ENCODE measurements at places on chromosomes 12 and 14.

DNA sequence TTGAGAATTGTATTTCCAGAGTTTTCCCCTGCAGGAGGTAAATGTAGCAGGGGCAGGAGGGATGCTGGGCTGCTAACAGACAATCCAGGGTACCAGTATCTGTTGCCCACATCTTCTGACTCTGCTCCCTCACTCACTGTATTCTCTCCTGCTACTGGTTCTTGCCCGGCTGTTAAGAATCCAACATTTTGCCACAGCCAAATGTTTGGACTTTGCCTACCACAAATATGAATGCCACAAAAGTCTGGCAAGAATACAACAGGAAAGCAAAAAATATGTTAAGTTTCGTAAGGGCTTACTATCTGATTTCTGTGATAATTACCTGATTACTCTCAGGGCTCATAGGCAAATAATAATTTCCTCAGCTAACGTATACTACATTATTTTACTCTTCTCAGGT, 160.0 kb downstream of the BCAT1 start:
- DNase-seq: no peak

DNA sequence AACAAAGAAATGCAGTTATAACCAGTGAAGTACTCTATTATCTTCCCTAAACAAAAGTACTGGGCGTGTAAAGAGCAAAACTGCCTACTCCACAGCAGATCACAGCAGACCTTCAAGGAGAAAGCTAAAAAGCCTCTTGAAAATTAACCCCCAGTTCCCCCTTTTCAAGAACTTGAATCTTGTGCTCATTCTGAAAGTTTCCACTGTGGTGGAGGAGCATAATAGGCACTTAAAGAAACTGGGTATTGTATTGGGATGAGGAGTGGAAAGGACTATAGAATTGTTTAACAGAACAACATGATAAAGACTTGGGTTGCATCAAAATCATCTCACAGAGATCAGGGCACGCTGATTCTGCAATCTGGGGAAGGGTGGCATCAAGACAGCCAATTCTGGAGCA, 51.1 kb downstream of the SLC25A47 start:
- DNase-seq: no peak

GRCh38 chr12:60849723-60850122, 1253.9 kb downstream of the SLC16A7 start:
- no peak for DNase-seq

DNA sequence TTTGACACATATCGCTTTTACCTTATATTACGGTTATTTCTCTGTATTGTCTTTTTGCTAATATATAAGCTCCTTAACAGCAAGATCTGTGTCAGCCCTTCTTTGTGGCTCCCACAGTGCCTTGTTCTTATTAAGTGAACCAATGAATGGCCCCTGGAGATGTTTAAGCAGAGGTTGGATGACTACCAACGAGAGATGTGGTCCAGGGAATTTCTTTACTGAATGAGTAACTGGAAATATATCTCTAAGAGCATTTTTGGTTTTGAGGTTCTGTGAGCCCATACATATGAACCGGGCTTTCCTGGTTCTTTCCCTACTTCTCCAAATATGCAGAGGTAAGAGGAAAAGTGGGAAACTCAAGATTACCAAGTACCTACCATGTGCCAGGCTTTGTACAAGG, 23.5 kb downstream of the CALCOCO1 start:
- DNase-seq: no peak

- no peak for DNase-seq
These were observed 21.9 kb downstream of the YBX3 start for GRCh38 chr12:10701131-10701681.

DNA sequence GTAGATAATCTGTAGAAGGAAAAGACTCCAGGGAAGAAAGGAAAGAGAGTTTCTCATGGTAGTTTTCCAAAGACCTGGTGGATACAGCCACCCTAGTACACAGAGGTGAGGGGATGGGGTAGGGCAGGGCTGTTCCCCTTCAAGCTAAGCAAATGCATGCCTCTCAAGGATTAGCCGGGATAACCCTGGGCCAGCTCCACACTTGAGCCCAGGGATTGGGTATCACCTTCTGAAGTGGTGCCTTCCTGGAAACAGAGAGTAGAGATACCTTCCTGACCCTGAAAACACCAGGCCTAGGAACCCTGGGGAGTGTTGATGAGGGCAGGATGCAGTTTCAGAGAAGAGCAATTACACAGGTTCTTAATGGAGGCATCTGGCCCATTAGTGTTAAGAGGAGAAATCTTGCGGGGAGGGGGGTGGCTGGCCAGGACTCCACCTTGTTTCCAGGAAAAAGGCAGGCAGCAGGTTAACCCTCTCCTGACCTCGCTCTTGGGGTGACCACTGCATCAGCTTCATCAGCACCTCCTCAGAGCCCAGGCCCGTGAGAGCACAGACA, 106.9 kb upstream of the TMEM233 start:
- DNase-seq: no peak

DNA sequence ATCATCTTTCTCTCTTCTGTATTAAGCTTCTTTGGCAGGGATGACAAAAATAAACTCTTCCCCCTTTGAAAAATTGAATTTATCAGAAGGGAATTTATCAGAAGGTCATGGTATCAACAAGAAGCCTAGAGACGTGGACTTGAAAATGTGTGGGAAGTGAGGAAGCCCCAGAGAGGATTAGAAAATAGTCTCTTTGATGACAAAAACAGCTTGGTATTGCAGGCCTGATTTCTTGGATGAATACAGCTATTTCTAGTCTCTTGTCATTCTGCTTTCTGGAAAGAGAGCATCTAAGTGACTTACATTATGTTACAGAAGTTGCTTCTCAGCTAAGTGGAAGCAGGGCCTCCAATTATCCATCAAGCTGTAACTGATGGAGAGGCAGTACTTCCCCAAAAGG, 111.1 kb downstream of the KITLG start:
- no peak for DNase-seq

DNA sequence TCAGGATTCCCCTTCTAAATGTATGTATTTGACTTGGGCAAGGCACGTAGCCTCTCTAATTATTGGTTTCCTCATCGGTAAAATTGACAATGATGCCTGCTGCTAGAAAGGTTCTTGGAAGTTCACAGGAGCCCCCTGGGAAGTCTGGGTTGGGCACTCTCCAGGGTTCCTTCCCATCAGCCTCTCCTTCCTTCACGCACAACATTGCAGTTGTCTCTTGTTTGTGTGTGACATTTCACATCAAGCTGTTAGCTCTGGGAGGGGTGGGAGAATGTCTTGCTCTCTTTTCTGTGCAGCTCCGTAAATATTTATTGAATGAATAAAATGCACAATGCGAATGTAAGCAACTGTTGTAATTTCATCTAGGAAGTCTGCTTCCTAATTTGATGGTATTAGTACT, 153.2 kb upstream of the PRICKLE1 start:
- DNase-seq: no peak

- DNase-seq: peak; percentile 79
These were observed 166.1 kb upstream of the CCND2 start for GRCh38 chr12:4107436-4107878.

DNA sequence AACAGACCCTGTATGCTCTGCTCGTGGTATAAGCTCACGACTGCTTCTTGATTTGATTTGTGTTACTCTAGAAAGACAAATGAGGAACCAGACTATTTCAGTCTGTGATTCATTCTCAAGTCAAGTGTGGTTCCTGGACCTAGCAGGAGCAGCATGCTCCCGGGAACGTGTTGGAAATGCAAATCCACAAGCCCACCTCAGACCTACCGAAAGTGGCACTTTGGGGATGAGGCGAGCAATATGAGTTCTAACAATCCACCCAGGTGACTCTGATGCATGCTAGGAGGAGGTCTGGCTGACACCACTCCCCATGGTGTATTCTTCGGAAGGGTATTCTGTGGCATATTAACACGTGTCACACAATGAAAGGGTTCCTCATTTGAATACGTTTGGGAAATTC, 59.5 kb upstream of the TMX1 start:
- DNase-seq: peak; percentile 30

GRCh38 chr14:37597538-37597913, 2.1 kb downstream of the TTC6 start:
- no peak for DNase-seq

GRCh38 chr12:97275728-97276590, 186.6 kb upstream of the RMST start:
- no peak for DNase-seq

DNA sequence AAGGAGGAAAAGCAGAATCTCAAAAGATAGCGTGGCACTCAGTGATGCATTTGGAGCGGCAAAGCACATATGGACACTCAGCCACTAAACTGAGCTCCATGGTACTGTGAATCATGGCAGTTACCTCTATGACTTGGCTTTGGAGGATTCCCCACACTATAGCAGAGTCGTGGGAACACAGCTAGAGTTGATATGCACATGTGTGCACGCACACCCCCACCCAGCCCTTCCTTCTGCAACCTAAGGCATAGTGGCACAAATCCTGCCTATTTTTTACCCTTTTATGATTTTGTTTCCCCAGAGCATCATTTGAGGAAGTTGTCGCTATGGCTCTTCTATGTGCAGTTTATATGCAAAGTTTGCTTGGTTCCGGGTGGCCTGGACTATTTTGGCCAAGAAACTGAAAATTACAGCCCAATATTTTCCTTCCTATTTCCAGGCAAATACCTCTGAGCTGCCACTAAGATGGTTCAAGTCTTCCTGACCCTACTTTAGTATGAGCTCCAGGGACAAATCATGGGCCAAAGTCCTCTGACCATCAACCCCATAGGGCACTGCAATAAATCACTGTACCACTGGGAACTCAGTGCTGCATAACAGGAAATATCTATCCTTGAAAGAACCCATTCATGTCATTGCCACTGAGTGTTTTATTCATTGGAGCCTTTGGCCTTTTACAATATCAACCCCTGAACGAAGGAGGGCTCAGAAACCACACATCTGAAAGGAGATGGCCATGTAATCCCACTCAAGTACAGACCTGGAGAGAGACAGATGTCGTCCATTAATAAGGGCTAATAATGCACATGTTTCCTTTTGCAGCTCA, 177.5 kb downstream of the EGLN3 start:
- DNase-seq: no peak

DNA sequence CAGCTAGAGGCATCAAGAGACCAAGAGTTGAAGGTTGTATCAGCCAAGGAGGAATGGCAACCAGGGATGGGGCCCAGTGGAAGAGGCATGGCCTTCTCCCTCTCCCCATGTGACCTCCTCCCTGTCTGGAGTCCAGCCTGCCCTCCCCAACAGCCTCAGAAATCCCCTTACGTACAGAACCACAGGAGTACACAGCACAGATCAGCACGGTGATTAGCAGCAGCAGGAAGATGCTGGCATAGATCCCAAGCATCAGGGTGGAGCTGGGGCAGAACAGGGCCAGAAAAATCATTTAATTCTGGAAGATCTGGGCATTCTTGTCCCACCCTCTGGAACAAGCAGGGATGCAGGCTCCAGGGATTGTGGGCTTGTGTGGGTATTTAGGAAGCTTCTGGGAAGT, 14.4 kb downstream of the ADCY6 start:
- DNase-seq: no peak

GRCh38 chr14:71709987-71710386, 222.2 kb upstream of the RGS6 start:
- DNase-seq: no peak

DNA sequence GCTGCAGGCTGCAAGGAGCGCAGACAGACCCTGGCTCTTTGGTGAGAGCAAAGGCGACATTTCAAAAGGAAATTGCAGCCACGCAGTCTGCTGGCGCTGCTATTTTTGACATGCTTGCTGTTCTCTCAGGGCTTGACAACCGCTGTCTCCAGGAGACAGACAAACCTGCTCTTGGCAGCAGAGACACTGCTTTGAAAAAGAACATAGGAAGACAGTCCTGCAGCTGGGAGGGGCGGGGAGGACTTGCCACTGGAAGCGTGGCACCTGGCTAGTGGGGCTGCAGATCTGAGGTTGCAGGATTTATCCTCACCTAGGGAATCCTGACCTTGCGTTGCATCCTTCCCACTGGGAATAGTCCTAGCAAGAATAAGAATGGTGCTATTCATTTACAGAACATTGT, 91.8 kb upstream of the KCNA1 start:
- DNase-seq: no peak

GRCh38 chr12:10563966-10564365, 49.4 kb downstream of the MAGOHB start:
- no peak for DNase-seq

- peak; percentile 55 for DNase-seq
These were observed 13.2 kb upstream of the ARF6 start for GRCh38 chr14:49879646-49880204.

DNA sequence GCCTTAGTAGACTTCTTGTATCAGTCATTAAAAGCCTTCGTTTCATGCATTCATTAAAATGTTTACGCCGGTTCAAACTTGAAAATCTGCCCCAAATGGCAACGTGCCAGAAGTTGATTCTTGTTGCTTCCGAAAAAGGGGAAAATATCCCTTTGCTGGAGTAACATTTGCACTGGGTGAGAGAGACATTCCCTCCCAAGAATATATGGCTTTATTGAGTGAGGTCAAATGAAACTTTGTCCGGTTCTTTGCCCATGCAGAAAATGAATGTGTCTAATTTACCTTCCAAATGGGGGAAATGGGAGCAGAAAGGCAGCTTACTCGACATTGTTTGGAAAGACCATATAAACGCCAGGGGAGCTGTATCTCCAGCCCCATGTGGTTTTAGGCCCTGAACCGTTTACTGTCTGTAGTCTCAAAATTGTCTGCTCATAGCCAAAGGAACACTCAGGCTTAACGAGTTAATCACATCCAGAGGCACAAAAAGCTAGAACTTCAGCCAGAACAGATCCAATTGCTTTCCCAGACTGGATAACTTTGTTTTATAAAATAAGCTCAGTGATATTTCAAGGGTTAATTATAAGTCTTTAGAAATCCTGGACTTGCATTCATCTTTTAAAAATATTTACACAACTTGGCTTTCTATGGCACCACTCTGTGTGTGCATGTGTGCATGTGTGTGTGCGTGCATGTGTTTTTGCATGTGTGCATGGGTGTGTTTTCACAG, 2.9 kb upstream of the EMP1 start:
- DNase-seq: no peak

GRCh38 chr12:3252450-3252891, 175.3 kb downstream of the TSPAN9 start:
- no peak for DNase-seq

GRCh38 chr12:122040579-122041386, 19.1 kb downstream of the BCL7A start:
- DNase-seq: no peak

- DNase-seq: no peak
These were observed 50.1 kb downstream of the RASSF3 start for GRCh38 chr12:64660237-64661018.

DNA sequence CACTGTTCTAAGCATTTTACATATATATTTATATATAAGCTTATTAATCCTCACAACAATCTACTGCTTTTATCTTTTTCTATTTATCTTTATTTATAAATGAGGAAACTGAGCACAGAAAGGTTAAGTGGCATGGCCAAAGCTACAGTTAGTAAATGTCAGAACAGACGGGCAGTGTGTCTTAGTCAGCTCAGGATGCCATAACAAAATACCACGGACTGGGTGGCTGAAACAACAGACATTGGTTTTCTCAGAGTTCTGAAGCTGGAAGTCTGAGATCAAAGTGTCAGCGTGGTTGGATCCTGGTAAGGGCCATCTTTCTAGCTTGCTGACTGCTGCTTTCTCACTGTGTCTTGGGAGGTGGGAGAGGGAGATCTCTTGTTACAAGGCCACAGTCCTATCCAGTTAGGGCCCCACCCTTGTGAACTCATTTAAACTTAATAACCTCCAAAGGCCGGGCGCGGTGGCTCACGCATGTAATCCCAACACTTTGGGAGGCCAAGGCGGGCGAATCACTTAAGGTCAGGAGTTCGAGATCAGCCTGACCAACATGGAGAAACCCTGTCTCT, 19.8 kb downstream of the RPGRIP1 start:
- DNase-seq: no peak

- DNase-seq: no peak
These were observed 58.7 kb downstream of the ITPK1 start for GRCh38 chr14:93056840-93057585.

- no peak for DNase-seq
These were observed 4.3 kb downstream of the PARP2 start for GRCh38 chr14:20347747-20348146.
